ENCODE measurements at places on chromosomes 12 and 14.

DNA sequence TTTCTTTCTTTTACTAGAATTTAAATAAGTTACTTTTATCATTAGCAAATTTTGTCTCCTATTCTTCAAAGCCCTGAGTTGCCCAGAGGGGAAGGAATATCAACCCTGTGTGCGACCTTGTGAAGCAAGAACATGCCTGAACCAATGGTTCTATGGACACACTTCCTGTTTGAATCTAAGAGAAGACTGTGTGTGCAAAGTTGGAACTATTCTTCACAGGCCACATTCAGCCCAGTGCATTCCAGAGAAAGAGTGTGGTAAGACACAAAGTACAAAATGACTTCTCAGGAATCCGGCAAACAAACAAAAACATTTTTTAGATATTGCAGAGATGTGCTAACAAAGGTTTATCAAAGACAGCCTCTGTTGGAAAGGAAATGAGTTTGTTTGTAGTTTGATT is 90.8 kb upstream of the PTPRQ start:
- DNase-seq, result no peak

DNA sequence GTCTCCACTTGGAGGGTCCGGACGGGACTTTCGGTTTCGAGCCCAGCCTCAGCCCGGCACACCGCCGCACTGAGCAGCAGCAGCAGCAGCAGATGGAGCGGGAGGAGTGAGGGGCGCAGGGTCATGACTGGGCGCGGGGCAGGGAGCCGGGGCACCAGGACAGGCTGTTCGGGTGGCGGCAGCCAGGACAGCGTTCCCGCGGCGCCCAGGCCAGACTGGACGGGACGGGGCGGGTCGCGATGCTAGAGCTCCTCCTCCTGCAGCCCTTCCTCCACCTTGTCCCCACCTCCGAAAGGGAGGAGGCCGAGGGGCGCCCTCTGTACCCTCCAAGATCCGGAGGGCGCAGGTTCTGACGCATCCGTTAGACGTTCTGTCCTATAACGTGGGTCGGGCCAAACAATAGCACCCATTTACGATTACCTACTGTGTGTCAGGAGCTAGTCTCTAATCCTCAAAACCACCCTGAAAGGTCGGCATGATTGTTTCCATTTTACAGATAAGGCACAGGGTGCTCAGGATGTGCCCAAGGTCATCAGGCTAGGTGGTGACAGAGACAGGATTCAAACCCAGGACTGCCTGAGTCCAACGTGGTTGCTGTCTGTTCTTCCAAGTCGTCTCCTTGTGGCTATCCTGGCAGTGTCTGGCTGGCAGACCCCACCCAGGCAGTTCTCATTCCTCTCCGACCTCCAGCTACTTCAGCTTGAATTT is at the start of gene FKBP11:
TSS of gene FKBP11 (minus strand) at position 189 of the 708 bp plus-strand sequence. CDS start at position 125, 64 bp downstream.
- DNase-seq, result peak; percentile 59

DNA sequence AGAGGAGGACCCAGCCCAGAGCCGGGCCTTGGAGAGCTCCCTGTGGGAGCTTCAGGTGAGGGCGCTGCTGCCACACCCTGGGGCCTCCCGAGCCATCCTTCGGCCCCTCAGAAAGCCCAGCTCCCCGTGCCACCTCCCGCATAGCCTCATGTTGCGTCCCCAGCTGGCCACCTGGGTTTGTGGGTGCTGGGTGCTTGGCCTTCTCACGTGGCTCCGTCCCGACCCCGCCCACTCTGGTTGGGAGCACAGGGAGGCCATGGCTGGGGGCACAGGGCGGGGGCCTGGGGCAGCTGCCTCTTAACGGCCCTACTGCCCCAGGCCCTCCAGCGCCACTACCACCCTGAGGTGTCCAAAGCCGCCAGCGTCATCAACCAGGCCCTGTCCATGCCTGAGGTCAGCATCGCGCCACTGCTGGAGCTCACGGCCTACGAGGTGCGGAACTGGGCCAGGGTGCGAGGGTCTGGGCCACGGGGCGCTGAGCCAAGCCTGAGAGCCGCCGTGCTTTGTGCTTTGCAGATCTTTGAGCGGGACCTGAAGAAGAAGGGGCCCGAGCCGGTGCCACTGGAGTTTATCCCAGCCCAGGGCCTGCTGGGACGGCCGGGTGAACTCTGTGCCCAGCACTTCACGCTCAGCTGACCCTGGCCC is 7.6 kb downstream of the NOC4L start:
- DNase-seq, result no peak

DNA sequence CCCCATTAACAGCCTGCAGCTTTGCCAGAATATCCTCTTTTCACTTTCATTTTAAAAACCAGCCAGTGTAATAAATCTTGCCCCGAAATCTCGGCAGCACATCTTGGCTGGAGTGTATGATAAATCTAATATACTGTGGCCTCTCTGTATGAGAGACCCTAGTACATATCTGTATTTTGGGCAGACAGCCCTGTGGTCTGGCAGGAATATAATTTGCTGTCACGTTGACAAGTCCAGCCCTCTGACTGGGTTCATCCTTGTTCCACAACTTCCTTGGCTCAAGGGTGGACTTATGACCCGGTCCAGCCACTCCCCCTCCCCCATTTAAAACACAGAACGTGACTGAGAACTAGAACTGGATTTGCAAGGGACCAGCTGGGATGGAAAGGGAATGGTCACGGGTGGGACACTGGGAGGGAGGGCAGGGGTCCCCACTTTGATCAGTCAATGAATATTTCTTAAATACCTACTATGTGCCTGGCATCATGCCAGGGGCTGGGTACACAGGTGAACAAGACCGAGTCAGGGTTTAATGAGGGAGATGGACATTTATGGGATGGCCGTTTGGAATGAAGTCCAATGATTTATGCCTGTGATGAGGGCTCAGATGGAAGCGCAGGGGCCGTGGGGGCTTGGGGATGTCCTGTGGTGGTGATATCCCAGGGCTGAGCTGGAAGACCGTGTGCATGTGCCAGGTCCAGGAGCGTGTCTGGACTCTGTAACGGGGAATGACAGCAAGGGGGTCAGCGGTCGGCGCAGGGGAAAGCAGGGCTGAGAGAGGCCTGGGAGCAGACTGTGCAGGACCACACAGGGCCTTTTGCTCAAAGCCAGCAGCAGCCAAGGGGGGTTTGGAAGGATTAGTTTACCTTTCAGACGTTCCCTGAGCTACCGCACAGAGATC is 190.5 kb downstream of the PHETA1 start:
- DNase-seq, result no peak

DNA sequence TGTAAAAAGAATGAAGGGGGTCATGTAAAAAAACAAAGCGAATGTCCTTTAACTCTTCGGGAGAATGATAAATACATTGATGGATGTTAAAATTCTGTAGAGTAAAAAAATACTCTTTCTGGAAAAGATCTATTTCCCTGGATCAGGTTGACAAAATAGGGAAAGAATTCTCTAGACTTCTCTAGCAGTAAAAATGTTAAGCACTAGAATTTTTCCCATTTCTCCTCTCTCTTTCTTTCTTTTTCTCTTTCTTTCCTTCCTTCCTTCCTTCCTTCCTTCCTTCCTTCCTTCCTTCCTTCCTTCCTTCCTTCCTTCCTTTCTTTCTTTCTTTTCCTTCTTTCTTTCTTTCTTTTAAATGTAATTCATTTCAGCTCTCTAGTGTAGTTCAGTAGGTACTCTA is 552.5 kb downstream of the LRFN5 start:
- DNase-seq, result no peak

- DNase-seq, result peak; percentile 55
Observed at GRCh38 chr14:72516936-72517700, 376.8 kb downstream of the DPF3 start.

DNA sequence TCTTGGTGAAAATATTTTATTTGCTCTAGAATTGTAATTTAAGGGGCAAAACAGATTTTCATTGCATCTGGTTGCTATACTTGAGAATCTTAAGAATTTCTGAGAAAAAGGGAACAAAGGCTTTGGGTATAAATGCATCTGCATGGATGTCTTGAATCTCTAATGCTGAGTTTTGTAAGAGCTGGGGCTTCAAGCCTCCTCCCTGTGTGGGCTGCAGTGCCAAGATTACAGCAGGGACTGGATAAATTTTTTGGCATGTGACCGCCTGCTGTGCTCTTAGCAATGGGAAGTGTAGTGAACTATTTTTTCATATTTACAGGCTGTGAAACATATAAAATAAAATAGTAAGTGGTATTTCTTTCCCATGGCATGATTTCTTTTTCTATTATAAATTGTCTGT is 70.0 kb downstream of the SLC38A6 start:
- DNase-seq, result no peak

DNA sequence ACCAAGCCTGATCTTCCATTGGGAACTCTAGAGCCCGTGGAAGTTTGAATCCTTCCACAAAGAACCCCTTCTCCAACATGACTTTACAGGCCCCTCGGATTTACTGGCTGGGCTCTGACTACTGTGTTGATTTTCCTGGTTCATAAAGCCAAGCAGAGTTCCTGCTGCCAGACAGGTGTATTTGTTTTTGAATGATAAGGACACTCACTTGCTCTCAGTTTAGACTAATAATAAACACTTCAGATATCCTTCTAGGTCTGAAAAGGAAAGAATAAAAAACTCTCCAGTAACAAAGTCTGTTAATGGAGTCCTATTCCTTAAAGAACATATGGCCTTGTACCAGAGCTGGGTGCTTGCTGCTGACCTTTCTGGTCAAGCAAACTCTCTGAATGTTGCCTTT is 31.0 kb downstream of the SIX1 start:
- DNase-seq, result no peak

- no peak for DNase-seq
Observed at GRCh38 chr14:74586681-74587362, 25.2 kb downstream of the LTBP2 start.

DNA sequence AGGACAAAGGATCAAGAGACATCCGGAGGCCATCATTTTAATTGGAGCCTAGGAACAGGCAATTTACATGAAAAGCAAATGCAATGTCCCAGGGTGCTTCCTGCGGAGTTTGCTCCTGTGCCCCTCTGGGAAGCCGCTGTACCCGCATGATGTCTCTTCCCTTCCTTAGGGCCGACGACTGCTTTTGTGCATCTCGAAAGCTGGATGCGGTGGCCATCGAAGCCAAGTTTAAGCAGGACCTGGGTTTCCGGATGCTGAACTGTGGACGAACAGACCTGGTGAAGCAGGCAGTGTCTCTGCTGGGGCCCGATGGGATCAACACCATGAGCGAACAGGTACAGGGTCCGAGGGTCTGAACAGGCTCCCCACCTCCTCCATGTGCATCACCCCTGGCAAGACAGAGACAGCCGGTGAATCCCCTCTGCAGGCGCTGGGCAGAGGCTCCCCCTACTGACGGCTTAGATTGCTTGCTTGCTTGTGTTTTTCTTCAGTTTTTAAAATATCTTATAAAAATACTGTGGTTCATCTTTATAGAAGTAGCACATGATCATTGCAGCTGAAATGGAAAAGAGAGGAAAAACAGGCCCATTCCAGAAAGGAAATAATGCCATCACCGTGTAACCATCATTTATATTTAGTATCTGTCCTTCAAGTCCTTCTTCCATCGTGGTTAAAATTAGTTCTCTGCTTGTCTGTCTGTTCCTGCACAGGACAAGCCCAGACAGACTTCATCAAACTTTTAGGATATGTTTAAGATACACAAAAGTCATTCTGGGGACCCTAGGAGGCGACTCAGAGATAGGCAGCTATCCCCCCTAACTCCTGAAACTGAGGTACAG is 75.4 kb upstream of the PWP1 start:
- DNase-seq, result no peak

DNA sequence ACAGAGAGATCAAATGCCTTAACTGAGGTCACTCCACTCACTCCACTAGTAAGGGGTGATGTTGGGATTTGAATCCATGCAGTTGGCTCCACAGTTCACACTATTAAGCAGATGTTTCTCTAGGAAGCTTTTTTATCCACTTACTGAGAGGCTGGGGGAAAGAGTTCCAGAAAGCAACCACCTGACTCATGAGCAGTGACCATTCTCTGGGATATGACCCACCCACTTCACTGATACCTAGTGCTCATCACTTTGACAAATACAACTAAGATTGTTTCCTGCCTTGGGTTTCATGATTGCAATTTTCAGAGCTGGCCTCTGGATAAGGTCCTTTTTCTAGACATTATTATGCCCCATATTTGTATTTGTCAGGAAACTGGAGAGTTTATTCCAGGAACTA is 152.1 kb upstream of the PLEKHG7 start:
- no peak for DNase-seq

GRCh38 chr12:65086236-65086635 is 34.9 kb downstream of the WIF1 start:
- DNase-seq, result no peak

DNA sequence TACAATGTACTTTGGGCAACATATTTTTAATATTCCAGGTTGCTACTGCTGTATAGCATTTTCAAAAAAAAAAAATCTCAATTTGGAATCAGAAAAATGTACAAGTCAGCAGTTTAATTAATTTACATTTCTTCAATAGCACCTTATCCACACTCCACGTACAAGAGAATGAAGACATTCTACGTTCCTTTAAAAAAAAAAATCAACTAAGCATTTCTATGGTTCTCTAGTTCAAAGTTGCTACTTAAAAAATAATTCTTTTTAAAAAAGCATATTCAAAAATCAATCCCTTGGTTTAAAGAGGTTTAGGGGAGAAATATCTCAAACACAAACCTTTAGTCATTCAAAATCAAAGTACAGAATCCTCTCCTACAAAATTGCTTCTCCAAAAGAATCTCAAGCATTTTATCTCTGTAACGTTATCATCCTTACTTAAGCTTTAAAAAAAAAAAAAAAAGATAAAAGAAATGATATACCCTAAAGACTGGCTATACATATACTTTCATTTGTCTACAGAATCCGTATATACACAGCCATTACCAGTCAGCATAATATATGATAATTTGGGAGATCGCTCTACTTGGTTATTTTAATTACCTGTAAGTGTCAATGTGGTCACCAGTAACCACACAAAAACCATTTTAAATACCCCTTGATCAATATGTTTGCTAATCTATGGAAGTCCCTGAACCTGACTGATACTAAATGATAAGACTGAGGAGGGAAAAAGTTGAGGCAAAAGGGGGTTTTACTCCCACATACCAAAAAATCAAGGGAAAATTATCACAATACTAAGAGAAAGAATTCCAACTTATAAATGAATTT is 2.7 kb downstream of the MED13L start:
- DNase-seq, result no peak

GRCh38 chr12:75747572-75748021 is 236.2 kb upstream of the KRR1 start:
- no peak for DNase-seq

DNA sequence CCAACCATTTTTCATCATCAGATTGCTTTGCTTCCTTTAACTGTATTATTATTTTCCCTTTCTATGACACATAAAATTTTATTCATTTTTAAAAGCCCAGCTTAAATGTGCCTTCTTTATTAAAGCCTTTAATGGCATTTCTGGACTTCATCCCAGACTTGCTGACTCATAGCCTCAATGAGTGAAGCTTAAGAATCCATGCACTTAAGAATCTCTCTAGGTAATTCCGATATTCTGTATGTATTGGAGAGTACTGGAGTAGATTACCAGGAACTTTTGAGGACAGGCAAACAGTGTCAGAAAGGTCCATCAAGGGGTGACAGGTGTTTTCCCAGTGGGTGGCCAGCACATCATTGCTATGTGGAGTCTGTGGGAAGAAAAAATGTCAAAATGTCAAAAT is 107.9 kb downstream of the PTPRQ start:
- no peak for DNase-seq

- DNase-seq, result no peak
Observed at GRCh38 chr14:102046337-102047278, 40.2 kb downstream of the HSP90AA1 start.

Data from activated T-cell treated with anti-CD3 and anti-CD28 coated beads for 1 hour (primary cell).